Dorsolateral prefrontal cortex (tissue), 122 donors: ENCODE measurements at places on chromosomes 2 and 18.
A peak's percentile ranks its signal among the peaks of the same experiment; 100 is the strongest.

DNA sequence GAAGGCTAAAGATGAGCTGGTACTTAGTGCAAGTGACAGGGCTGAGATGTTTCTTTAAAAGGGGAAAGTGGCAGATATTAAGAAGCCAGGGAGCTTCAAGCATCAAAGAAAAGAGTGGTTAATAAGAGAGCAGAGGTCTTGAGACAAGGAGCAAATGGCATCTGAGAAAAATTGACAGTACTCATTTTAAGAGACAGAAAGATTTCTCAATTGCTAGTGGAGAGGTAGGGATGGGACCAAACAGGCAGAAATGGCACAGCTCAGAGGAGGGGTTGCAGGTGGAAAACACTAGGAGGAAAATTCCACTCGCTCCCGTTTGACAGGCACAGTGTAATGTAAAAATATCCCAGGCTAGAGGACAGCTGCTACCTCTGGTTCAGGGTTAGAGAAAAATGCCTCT is 593.4 kb upstream of the LRATD1 start:
- no peak for DNase-seq

DNA sequence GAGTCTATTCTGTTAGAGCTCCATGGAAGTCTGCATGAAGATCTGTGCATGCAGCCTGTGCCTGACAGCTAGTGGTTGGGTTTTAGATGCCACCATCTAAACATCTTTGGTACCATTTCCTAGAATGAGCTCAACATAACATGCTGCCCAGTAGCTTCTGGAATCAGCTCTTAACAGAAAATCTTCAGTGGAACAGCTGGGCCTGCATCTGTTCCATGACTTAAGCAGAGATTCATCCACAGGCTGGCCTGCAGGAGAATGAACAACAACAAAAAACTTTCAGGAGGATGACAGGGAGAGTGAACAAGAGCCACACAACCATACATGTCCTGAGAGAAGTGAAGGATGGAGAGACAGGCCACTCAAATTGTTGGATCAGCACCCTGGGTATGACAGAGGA is 316.6 kb downstream of the RDH14 start:
- no peak for DNase-seq

DNA sequence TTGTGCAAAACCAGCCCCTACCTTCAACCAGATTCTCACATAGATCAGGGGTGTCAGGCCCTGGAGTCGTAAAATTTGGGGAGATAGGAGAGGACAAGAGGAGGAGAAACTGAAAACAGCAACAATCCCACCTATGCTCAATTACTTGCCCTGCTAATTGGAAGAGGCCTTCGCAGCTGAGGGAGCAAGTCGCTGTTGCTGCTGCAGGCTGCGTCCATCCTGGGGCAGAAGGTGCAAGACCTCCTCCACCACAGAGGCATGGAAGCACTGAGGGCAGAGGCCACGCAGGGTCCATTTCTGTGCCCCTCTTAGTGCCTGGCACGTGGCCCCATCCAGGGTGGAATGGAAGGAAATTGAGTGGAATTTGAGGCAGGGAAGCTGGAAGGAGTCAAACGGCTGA is 36.5 kb downstream of the CNGA3 start:
- no peak for DNase-seq

GRCh38 chr2:172348555-172349288 is 78.7 kb upstream of the ITGA6 start:
- DNase-seq = no peak

DNA sequence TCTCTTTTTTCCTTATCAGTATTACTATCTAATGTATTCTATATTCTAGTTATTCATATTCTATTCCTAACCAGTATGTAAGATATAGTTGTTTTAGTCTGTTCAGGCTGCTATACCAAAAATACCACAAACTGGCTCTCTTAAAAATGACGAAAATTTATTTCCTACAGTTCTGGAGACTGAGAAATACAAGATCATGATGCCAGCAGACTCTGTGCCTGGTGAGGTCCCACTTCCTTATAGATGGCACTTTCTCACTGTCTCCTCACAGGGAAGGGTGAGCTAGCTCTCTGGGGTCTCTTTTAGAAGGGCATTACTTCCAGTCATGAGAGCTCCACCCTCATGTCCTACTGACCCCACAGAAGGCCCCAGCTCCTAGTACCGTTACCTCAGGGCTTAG is 4.8 kb upstream of the ARHGAP15 start:
- no peak for DNase-seq

DNA sequence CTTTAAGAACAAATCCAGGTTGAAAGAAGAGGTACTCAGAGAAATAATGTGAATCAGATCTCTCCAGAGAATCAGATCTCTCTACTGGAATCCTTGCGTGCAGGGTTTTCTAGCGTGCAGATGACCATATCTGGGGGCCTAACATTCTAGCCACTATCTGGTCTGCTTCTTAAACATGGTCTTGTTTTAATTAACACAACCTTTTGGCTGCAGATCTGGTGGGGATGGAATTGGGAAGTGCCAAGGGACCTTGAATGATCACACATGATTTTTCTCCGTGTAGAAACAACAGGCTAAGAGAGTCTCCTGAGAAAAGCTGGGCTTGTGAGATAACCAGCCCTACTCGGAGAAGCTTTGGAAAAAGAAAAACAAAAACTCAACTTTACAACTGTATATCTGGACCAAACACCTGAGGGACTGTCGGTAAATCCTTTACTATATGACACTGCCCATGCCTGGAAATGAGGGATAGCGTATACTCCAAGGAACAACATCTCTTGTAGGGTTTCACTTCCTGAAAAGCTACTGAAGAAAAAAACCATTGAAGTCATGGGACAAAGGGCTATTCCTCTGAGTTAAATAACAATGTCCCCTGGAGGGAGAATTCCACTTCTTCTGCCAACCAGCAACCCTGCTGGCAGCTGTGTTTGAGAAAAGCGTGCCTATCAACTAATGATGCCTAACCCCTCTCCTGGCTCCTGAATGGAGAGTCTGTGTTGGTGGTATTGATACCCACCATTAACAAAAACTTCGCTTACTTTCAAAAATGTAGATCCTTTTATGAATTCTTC is 171.0 kb upstream of the REV1 start:
- DNase-seq = no peak

DNA sequence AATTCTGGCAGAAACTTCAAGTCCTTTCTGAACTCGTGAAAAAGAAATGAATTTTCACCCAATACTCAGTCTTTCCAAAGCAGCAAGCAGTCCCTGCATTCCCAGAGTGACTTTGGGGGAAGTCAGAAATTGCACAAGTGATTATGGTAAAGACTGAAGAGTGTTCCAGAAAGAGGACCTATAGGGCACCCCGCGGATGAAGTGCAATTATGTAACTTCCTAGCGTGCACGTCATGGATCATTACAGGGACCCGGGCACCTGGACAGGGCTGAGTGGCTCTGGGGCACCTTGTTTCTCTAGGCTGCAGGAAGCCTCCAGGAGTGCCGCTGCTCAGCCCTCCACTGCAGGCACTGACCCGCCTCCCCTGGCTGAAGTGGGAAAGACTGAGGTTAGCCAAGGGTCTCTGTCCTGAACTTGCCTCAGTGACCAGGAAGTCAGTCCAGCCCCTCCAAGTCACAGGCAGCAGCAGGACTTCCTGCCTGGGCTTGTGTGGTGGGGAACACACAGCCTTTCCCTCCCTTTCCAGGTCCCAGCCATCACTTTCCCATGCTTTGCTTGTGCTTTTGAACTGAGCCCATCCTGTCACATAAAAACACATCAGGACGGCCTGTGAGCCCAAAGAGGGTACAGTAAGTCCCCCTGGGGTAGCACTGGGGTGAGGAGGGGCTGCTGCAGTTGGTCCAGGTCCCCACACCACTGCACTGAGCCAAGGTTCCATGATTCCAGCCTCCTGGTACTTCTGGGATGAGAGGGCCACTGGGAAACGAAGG is 19.8 kb downstream of the TMEM185B start:
- DNase-seq = no peak

DNA sequence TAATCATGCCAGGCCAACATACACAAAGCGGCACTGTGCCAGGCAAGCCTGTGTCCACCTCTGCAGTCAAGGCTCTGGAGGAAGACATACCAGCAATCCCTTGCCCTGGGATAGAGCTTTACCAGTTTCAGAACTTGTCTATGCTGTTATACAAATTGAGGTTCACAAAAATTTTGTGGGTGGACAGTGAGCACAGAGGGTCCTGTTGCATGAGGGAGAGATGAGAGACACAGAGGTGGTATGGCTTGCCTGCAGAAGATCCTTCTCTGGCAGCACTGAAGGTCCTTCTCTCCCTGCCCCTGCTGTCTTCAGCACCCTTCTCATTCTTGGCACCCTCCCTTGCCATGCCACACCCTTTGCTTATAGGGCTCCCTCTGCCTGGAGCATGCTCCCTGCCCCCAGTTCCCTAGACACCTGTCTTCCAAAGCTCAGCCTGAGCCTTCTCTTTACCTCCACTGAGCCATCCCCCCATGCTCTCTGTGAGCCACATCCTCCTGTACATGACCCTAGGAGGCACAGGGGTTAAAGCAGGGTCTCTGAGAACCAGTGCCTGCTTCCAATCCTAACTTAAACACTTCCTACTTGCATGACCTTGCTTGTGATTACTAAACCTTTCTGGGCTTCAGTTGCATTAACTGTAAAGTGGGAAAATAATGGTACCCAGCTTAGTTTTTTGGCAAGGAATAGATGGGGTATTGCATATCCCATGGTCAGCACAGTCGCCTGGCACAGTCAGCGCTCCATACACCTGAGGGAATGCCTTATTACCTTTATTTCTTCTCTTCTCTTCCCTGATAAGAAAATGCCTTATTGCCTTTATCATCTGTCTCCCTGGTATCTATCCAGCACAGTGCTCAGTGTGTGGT is 857 bp downstream of the FABP1 start:
- DNase-seq = no peak

- DNase-seq = no peak
Observed at GRCh38 chr2:236820763-236821344, 251.2 kb downstream of the ACKR3 start.

GRCh38 chr18:76972241-76972640 is 149.9 kb downstream of the ZNF236 start:
- no peak for DNase-seq

- DNase-seq = no peak
Observed at GRCh38 chr2:85957256-85957655, 68.5 kb upstream of the ST3GAL5 start.

- DNase-seq = peak; percentile 22
Observed at GRCh38 chr18:79382681-79383387, 12.9 kb upstream of the NFATC1 start.

- no peak for DNase-seq
Observed at GRCh38 chr18:9565407-9565806, 49.0 kb downstream of the PPP4R1 start.

DNA sequence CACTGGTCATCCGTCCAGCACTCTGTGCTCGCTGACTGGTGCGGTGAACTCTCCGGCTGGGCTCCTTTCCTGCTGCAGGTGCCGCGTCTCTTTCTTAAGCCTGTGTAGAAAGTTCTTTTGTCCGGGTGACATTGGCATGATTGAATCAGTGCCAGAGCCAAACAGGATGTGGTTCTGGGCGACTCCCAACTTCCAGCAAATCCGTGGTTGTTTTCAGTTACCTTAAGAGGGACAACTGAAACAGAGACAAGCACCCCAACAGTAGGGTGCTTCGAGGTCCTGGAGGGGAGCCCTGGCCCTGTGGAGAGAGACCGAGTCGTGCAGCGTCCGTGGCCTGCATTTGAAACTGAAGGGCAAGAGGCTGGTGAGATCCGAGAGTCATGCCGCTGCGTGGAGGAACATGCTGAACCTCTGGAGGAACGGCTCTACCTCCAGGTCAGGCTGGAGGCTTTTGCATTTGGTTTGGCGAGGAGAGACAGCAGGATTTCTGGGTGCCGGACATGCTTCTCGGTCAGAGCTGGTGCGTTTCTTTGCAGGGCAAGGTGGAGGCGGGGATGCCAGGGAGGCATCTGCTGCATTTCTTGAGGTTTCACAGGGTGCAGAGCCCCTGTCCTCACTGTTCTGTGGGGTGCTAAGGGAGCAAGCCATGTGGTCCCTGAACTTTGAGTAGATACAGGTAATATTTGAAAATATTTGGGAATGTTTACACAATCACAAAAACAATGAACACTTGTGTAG is 26.8 kb downstream of the SH3BP4 start:
- no peak for DNase-seq

GRCh38 chr2:187034434-187034833 is 185.5 kb upstream of the ZSWIM2 start:
- no peak for DNase-seq

- no peak for DNase-seq
Observed at GRCh38 chr2:171841996-171842395, 52.0 kb downstream of the SLC25A12 start.

GRCh38 chr2:160582081-160582480 is 88.5 kb upstream of the RBMS1 start:
- no peak for DNase-seq
